NCI-H1105 (cell line): ENCODE measurements at places on chromosomes 11 and 22.
A peak's percentile ranks its signal among the peaks of the same experiment; 100 is the strongest.

DNA sequence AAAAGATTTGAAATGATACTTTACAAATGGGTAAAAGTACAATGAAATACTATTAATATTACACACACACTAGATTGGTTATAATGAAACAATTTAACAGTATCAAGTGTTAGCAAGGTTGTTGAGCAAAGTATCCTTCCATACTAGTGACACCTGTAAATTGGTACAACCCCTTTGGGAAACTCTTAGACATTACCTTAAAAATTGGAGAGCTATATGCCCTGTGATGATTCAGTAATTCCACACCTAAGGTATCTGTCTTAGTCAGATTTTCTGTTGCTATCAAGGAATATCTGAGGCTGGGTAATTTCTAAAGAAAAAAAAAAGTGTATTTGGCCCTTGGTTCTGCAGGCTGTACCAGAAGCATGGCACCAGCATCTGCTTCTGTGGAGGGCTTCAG, 7.4 kb upstream of the GDPD4 start:
- DNase-seq, result no peak

DNA sequence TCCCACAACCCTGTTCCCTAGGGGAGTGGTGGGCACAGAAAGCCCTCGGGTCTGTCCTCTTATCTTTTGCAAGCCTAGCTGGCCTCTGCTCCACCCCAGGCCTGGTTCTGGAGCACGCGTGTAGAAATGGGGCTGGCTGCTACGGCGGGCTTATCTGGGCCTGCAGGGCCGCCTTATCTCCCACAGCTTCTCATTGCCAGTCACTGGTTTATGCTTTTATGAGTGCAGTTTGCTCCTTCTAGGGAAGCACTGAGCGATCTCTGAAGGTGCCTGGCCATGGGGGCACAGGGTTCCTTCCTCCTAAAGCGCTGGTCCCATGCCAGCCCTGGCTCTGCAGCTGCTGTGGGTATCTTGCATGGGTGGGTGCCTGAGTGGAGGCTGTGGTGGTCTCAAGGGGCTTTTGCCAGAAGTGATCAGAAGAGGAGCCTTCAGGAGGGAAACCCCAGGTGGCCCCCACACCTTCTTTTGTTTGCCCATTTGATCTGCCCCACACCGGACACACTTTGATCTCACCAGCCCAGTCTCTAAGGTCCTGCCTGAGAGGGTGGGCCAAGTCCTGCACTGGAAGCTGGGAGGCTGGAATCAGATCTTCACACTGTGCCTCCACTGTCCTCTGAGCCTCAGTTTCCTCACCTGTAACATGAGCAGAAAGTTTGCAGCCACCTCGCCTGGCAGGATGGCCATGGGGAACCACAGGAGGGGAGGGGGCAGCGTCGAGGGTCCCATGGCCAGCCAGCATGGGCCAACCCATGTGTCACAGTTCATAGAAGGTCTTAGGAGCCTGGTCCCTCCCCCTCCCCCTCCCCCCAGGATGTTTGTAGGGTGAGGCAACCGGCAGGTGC, 86.6 kb upstream of the FGF3 start:
- no peak for DNase-seq

DNA sequence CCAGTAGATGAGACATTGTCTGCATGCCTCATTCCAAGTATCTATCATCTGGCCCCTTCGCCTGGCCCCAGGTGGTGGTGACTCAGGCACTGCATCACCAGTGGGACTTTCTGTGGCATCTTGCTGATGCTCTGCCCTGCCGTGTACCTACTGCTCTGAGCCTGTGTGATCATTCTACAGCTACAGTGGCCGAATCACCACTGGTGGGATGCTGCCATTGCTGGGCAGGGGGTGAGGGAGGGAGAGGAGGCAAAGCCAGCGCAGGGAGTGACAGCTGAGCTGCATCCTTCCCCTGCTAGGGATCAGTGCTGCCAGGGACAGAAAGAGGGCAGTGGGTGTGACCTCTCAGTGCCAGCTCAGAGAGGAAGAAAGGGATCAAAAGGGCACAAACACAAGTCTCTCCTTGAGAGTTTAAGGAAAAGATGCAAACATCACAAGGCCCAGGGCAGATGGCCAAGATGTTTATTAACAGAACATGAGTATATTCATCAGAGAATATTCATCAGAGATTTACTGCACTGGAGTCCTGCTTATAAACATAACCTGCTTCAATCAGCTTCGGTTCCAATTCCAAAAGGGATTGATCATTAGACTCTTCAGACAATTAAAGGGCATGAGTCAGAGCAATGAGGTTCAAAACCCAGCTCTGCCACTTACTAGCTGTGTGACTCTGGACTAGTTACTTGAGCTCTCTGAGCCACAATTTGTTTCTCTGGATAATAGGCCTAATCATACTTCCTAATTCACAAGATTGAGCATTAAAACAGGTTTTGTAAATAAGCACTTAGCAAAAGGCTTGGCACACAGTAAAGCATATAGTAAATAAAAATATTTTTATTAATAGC, 109.8 kb downstream of the NAT10 start:
- no peak for DNase-seq

GRCh38 chr11:76543006-76543703, 98.3 kb downstream of the EMSY start:
- no peak for DNase-seq

GRCh38 chr22:19117111-19117512, 5.1 kb downstream of the DGCR2 start:
- DNase-seq, result peak; percentile 81

DNA sequence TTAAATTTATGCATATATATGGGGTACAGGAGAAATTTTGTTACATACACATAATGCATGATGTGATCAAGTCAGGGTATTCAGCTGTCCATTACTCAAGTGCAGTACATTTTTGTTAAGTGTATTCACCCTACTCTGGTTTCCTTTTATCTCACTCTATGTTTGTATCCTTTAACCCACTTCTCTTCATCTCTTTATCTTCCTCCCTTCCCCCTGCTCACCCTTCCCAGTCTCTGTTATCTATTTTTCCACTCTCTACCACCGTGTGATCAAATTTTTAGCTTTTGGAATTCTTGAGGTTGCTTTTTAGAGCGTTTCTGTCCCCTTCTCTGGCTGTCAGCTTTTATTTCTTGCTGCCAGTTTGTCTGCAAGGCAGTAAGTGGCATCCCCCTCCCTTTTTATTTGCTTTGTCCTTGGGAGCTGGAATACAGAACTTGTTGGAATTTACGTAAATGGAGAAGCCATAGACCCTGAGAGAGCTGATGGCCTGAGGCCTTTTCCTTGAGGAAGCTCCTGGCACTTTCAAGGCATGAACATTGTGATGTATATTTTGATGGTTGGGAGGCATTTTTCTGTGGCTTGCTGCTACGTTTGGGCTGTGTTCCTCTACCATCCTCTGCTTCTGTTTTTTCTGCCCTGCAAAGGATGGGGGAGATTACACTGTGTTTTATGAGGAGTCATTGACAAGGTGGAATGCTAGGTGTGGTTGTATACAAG, 148.6 kb downstream of the LDLRAD3 start:
- no peak for DNase-seq

- no peak for DNase-seq
Observed at GRCh38 chr11:122642472-122642922, 13.0 kb upstream of the UBASH3B start.

GRCh38 chr22:47202819-47203553, 440.5 kb downstream of the TBC1D22A start:
- no peak for DNase-seq

DNA sequence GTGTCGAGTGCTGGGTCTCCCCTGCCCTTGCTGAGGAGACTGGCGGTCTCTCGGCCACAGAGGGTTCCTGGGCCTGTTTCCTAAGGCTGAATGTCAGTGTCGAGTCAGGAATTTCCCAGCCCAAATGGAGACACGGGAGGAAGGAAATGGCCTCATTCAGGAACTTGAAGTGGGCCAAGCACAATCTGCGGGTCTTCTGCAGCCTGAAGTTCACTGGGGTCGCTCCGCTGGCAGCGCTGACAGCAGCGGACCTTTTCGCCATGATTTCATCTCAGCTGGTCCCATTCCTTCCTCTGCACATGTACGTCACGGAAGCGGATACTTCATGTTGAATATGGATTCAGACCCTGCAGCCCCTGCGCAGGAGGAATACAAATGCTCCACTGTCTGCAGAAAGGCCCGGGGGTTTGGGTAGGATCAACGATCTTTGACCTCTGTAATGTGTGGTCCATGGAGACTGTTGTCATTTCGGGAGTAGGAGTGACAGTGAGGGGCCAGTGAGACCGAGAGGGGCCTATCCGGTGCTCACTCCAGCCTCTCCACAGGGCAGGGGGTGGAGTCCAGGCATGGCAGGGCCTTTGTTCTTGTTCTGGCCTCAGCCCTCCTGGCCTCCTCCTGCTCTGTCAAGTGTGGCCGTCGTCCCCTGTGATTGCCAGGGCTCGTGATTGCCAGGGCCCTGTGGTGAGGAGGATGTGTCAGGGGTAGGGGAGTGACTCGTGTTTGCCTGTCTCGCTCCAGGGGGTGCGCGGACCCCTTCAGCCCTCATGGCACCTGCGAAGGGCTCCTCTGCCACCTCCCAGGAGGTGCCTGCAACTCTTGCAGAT, 402.3 kb downstream of the TBC1D22A start:
- DNase-seq, result no peak

- DNase-seq, result no peak
Observed at GRCh38 chr11:107683807-107684206, 28.0 kb downstream of the SLN start.

DNA sequence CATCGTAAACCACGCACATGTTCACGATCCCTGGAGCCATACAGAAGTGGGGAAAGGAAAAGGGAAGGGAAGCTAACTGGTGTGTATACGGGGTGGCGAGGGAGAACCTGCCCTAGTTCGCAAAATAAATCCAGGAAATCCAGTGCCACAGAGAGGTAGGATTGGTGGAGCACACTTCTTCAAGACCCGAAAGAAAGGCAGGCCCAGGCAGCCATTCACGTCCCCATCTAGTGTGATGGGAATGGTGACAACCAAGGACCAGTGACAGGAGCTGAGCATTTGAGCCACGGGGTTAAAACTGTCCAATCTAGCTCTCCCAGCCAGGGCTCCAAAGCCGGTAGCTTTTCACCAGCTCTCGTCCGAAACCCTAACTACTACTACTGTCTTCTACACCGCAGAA, 53.7 kb downstream of the IGSF9B start:
- no peak for DNase-seq

- DNase-seq, result no peak
Observed at GRCh38 chr11:78542007-78542406, 32.7 kb downstream of the NARS2 start.
